ENCODE measurements at places on chromosomes 12 and 14. TPM values are rescaled to one million over a fixed set of nuclear protein-coding genes. Genes with fewer than 3 reads are reported as not detected.

KRT73 gene
- not detected for total RNA-seq

CCDC196 gene
- total RNA-seq, result not detected

- DNase-seq, result no peak
Observed at GRCh38 chr14:81243499-81243898, 22.7 kb upstream of the GTF2A1 start.

- no peak for DNase-seq
Observed at GRCh38 chr12:127810041-127810440, 456.9 kb upstream of the TMEM132C start.

DNA sequence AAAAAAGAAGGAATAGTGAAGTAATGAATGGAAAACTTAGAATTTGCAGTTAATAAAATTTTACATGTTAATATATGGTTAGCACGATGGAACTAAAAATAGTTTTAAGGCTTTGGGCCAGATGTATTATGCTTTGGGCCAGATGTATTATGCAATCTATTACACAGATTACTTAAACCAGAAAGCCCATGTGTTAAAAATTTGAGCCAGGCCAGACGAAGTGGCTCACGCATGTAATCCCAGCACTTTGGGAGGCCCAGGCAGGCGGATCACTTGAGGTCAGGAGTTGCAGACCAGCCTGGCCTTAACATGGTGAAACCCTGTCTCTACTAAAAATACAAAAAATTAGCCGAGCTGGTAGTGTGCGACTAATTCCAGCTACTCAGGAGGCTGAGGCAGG, 17.2 kb downstream of the IFT81 start:
- no peak for DNase-seq

DNA sequence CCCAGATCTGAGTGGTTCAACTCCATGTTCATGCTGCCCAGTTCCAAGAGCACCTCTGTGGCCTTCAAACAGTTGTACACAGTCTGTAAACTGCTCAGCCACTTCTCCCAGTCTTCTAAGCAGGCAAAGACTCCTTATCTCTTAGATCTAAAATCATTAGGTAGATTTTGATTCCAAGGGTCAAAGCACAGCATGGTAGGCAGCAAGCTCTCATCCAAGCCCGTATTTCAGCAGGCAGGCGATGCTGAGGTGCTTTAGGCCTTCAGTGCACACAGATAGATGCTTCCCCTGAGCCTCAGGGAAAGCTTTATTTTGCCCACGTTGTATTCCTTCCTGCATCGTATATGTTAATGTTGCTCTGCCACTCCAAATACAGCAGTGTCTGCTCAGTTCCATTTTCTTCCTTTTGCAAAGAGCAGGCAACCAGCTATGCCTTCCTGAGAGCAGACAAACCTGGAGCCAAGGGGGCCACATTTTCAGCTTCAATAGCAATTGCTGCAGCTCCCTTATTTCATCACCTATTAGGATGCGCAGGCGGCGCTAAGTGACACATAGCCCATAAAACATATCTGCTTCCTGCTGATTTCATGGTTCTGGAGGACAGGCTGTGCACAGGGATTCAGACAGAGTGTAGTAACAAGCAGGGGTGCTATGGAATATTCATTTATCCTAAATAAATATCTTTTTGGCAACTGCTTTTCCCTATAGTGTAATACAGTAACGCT, 67.5 kb downstream of the ETV6 start:
- DNase-seq, result no peak

Data from endodermal cell (in vitro differentiated cells).